ENCODE measurements at places on chromosomes 1 and 21.

DNA sequence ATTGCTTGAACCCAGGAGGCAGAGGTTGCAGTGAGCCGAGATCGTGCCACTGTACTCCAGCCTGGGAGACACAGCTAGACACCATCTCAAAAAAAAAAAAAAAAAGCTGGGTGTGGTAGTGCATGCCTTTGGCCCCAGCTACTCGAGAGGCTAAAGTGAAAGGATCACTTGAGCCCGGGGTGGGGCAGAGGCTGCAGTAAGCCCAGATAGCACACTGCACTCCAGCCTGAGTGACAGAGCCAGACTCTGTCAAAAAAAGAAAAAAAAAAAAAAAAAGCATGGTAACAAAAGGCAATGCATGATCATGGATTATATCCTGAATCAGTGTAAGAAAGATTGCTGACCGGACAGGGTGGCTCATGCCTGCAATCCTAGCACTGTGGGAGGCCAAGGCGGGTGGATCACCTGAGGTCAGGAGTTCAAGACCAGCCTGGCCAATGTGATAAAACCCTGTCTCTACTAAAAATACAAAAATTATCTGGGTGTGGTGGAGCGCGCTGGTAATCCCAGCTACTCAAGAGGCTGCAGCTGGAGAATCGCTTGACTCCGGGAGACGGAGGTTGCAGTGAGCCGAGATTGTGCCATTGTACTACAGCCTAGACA lies 76.3 kb downstream of the RUSC1 start:
- no peak for DNase-seq

GRCh38 chr1:234780531-234781162 lies 170.7 kb upstream of the IRF2BP2 start:
- no peak for DNase-seq

DNA sequence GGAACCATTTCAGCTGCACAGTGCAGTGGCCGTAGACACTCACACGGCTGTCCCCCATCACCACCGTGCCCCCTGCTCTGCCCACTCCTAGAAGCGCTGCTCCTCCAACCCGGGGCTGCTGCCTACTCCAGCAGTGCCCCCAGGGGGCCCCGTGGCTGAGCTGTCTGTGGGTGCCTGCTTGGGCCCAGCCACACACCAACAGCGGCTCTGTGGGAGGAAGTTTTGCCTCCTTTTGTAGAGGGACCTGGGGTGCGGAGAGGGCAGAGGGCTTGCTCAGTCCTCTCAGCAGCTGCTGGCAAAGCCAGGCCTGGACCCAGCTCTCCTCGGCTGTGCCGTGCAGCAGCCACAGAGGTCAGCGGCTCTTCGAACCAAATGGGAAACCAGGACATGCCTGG lies 11.4 kb upstream of the LRRC3 start:
- no peak for DNase-seq

- no peak for DNase-seq
These were observed 537.8 kb downstream of the SMYD3 start for GRCh38 chr1:245969283-245969682.

GRCh38 chr1:28056129-28056925 lies 32.1 kb downstream of the EYA3 start:
- peak; percentile 22 for DNase-seq

GRCh38 chr21:41663805-41664788 lies 102.8 kb downstream of the RIPK4 start:
- DNase-seq, result no peak

GRCh38 chr1:224565611-224566406 lies 50.3 kb upstream of the CNIH3 start:
- no peak for DNase-seq

- no peak for DNase-seq
These were observed 33.3 kb upstream of the CD1D start for GRCh38 chr1:158147401-158147800.

DNA sequence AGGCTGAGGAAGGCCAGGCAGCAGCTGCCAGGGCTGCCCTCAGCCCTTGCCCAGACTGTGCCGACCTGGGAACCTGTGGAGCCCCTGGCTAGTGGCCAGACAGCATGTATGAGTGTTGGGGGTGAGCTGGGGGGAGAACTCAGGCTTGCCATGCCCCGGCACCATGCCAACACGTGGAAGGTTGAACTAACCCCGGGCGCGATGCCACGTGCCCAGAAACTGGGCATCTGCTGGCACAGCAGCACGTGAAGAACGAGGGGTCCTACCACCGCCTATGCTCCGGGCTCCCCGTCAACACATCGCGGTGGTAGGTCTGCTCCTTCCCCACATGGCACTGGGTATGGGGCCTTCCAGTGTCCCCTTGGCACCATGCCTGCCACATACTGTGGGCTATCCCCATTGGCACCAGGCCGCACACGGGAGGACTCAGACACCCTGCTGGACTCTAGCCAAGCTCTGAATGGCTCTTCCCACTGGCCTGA lies 68.7 kb downstream of the CASZ1 start:
- DNase-seq, result no peak
